ENCODE measurements at places on chromosomes 6 and 20.

DNA sequence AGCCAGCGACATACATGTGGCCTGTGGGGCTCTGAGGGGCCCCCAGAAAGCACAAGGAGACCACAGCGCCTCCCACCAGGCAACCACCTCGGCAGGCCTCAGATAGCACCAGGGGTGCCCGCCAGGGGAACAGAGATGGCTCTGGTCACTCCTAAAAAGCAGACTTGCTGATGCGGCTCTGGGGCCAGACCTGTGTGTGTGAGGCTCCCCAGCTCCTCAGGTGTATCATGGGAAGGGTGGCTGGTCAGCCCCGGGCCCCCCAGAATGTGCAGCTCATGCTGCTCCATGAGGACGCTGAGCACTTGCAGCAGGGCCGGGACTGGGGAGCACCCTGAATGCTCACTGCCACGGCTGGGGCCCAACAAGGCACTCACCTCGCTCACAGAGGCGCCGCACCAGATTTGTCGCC, 60.2 kb downstream of the PYGB start:
- peak; percentile 46 for ATAC-seq

GRCh38 chr6:155985660-155986138, 530.1 kb upstream of the NOX3 start:
- ATAC-seq: no peak

- ATAC-seq: peak; percentile 50
Observed at GRCh38 chr6:151808371-151809241, 1.1 kb downstream of the ESR1 start.

DNA sequence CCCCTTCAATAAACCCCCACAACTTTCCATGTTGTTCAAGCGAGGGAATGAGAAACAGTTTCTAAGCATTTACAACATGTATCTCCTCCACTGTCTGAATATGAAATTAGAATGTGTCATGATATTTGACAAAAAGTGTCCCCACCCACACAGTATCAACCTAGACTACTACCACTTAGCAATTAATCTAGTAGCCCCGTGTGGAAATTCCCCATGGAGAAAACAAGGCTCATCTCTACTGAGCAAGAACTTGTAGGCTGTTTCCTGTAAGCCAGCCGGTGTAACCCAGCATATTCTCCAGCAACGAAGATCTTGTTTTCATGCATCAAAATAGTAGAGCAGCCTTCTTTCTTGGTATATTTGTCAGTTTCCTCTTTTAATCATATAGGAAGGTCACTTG, 115.0 kb downstream of the IRF4 start:
- ATAC-seq: peak; percentile 82

- ATAC-seq: peak; percentile 35
Observed at GRCh38 chr6:107488875-107489635, 862 bp upstream of the SOBP start.

DNA sequence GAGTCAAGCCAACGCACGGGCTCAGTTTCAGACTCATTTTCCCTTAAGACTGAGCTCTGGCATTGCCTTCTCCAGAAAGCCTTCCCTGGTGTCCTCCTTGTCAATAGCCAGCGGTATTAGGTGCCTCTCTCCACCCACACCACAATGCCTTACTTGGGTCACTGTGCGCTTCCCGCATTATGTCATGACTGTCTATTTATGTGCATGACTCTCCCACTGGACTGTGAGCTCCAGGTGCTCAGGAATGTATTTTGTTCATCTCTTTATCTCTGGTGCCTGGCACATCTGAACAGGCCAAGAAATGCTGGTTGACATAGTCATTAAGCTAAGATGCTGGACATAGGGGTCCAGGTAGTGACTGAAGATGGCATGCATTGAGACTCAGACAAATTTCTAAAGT, 42.7 kb downstream of the DAAM2 start:
- ATAC-seq: no peak

DNA sequence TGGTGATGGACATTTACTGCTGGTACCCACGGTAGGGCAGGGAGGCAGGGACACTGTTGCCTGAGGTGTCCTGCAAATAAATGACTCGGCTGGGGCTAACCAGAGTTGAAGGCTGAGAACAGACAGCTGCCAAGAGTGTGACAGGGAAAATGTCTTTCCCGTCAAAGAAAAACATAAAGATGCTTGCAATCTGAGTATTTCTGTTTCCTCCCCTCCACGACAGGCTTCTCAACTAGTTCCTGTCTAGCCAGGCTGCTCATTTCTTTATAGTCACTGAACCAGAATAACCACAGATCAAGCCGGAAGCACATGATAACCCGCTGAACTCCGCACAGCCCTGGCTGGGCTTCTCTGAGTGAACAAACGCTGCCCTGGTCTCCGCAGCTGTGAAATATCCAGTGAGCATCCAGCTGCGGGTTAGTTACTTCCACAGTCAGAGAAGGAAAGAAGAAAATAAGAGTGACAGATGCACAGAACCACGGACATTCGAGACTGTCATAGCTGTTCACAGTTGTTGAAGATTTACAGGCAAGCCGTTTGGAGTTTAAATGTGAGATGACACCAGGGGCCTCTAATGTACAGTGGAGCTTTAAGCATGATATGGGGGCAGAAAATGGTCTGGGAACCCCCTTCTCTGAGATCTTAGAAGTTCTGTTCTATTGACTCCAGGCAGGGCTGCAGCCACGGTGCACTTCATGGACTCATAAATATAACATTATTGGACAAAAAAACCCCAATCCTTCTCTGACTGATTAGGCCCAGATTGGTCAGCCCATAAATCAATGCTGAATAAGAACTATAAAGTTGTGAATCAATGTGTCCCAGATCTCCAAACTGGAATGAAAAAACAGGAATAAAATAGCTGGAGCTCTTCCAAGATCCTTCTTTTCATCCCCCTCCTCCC, 299.9 kb upstream of the SUPT3H start:
- ATAC-seq: peak; percentile 87

DNA sequence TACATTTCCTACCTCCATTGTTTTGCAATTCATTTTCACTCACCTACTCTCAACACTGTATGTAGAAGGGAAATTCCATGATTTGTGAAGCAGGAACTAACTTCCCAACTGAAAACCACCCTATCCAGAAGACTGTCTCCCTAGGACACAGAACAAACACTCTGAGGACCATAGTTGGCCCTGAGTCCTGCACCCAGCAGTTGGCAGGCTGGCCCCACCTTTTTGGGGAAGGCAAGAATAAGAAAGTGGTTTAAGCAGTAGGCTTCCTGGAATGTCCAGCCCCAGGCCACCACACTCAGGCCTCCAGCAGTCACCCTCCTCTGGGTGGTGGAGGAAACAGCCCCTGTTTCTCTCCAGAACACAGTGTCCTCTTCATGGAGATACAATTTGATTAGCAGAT, 258.8 kb downstream of the ARHGAP18 start:
- no peak for ATAC-seq

GRCh38 chr20:35899064-35899463, 55.2 kb downstream of the SCAND1 start:
- ATAC-seq: no peak

DNA sequence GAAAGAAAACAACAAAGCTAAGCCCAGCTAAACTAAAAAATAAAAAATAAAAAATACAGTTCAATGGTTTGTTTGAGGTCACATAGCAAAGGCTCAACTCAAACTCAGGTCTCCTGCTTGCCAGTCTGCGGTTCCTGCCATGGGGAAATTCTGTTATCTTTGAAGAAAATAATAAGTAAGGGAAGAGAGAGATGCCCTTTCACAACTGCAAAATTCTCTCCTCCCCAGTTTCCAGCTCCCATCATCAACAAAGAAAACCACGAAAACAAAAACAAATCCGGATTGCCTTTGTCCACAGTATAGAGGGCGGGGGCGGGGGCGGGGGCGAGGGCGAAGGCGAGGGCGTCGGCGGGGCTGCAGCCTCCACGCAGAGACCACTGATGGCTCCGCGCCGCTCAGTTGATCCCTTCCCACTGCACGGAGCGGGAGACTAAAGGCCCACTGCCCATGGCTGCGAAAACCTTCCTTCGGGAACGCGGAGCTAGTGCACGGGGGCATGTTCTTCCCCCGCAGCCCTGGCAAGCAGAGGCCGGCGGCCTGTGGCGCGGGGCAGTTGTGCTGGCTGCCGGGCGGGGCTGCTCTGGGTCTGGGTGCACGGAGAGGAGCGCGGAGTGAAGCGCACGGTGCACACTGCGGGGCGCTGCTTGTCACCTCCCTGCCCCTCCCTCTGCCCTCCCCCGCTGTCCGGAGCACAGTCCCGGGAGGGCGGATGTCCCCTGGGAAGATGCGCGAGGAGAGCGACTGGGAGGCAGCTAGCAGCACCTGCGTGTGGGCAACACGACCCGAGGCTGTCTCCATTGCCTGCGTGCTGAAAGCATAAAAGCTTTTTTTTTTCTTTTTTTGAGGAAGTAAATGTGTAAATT, 54.1 kb upstream of the TPD52L1 start:
- ATAC-seq: peak; percentile 47

DNA sequence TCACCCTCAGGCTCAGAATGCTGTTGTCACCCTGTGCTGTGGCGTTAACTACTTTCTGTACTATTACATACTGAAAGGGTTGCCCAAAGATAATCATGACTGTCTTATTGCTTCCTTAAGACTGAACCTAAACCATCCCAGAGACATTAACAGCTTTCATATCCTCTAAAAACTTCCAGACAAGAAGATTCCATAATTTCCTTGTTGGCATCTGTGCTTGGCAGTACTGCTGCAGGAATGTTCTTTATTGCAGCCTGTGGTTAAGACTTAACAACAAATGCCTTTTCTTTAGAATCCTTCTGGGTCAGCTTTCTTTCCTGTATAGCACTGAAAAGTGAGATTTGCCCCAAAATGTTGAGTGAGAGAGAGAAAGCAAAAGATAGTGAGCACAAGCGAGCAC, 109.7 kb downstream of the GJA10 start:
- ATAC-seq: no peak

- ATAC-seq: no peak
Observed at GRCh38 chr6:70409216-70409615, 4.1 kb upstream of the FAM135A start.

DNA sequence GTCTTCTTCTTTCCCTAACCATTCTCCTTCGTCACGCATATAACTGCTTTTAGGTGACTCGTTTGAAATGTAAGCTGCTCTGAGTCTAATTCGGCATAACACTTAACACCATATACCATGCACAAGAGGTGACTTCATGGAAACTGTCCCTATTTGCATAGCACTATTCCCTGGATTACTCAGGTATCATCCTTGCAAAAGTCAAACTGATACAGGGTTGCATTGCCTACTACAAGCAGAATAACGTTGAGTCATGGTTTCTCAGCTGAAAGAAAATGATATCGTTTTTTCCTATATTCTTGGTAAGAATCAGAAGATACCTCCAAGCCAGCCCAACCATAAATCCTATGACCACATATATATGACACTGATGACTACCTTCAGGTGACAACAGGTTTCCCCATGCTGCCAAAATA, 227.5 kb downstream of the ATXN1 start:
- peak; percentile 34 for ATAC-seq

GRCh38 chr20:35489717-35490116, 34.3 kb downstream of the CEP250 start:
- no peak for ATAC-seq

Measured in stimulated activated memory B cell treated with anti-CD40 and anti-IgM and Interleukin-4, amounts not matched to agents 10 μg/mL and 1 μg/mL and 100 μg/mL, for 72 hours (primary cell).